Kidney capillary endothelial cell (primary cell): ENCODE measurements at places on chromosomes 16 and 17.
A peak's percentile ranks its signal among the peaks of the same experiment; 100 is the strongest.

GRCh38 chr16:84774810-84775209 is 45.0 kb upstream of the CRISPLD2 start:
- peak; percentile 80 for DNase-seq

- DNase-seq, result no peak
Measured at GRCh38 chr16:74713325-74713724, 12.7 kb upstream of the MLKL start.

DNA sequence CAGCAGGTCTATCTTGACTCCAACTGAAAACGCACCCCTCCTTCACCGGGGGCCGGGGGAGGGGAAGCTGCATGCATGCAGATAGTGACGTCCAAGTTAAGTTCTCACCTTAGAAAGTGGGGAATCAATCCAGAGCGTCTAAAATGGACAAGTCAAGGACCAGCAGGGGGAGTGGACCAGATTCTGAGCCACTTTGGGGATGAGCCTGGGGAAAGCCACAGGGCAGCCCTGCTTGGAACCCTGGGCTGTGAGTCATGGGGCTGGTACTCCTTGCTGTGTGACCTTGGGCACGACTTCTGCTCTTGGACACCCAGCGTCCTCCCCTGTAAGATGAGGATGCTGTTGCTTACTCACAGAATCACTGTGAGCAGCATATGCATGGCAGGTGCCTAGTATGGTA is 9.1 kb downstream of the TNFRSF13B start:
- no peak for DNase-seq

- no peak for DNase-seq
Measured at GRCh38 chr17:49527927-49528651, 33.0 kb downstream of the NGFR start.

DNA sequence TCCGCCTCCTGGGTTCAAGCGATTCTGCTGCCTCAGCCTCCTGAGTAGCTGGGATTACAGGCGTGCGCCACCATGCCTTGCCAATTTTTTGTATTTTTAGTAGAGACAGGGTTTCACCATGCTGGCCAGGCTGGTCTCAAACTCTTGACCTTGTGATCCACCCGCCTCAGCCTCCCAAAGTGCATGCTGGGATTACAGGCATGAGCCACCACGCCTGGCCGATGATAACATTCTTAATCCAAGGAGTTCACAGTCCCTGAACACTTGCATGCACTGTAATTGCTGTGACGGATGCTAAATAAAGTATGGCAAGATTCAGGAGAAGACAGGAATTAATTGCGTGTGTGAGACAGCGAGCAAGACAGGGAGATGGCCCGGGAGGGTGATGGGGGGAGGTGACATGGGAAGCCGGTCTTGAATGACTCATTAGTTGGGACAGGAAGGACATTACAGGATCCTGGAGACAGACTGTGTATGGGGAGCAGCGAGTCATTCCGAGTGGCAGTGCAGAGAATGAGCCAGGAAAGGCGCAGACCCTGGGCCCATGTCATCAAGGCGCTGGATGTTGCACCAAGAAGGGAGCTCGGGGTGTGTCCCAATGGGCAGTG is 6.7 kb downstream of the ABCA3 start:
- peak; percentile 95 for DNase-seq

GRCh38 chr16:81627729-81628244 is 151.3 kb upstream of the PLCG2 start:
- DNase-seq, result no peak

DNA sequence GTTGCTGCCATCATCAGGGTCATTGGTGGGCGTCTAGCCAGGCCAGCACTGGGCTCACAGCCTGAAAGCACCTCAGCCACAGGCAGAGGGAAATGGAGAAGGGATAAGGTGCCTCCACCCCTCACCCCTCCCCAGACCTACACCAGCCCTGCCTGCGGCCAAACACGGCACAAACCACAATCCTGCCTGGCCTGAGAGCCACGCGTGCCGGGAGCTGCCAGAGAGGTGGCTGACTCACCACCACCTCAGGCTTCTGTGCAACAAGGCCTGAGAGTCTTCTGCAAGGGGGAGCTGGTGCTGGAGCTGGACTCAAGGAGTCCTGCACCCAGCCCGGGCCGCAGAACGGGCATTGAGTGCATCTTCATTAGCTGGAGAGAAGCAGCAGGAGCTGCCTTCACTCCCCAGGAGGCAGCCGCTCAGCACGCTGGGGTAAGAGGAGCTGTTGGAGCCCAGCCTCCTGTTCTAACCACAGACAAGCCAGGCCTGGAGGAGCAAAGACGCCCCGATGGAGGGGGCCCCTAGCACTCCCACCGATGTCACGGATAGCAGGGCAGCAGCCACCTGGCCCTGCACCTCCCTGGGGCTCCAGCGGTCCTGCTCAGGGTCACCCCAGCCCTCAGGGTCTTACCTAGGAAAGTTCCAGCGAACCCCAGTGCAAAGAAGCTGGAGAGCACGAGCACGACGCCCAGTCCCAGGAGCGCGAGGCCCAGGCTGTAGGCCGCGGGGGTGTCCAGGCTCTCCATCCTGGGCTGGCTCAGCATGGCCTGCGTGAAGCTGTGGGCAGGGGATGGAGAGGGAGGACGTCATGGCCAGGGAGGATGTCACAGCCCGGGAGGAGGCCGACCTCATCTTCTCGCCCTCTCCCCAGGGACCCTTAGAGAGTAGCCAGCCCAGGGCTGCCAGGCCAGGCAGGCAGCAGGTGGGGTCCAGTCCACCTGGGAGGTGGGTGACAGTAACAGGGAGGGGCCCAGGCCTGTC is 16.0 kb upstream of the RASD1 start:
- DNase-seq, result no peak

DNA sequence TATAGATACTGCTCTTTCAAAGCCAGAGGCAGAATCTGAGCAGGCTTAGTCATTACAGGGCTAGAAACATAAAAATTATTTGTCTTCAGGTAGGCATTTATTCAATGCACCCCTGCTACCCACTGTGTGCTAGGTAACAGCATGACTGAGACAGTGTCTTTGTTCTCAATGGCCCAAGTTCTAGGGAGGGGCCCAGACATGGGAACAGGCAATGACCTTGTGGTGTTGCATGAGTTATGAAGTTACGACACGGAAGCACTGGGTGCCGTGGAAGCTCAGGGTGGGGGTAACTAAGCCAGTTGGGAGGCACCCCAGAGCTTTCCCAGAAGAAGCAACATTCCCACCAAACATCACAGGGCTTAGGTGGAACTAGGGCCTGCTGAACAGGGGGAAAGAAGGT is 87.0 kb downstream of the CPPED1 start:
- no peak for DNase-seq

GRCh38 chr17:8885967-8886684 is 18.7 kb upstream of the PIK3R6 start:
- DNase-seq, result no peak

- no peak for DNase-seq
Measured at GRCh38 chr16:87409153-87409552, 17.0 kb downstream of the MAP1LC3B start.

GRCh38 chr17:77429969-77430752 is 289.4 kb downstream of the SEC14L1 start:
- peak; percentile 91 for DNase-seq

- DNase-seq, result peak; percentile 89
Measured at GRCh38 chr16:47460711-47461597, at the start of the genes ITFG1 and PHKB. ITFG1 (minus strand) TSS chr16:47461063; CDS start chr16:47461045, 18 bp downstream. PHKB (plus strand) TSS chr16:47461331; CDS start chr16:47461351, 20 bp downstream.

- no peak for DNase-seq
Measured at GRCh38 chr17:419073-419735, 66.6 kb upstream of the RPH3AL start.

DNA sequence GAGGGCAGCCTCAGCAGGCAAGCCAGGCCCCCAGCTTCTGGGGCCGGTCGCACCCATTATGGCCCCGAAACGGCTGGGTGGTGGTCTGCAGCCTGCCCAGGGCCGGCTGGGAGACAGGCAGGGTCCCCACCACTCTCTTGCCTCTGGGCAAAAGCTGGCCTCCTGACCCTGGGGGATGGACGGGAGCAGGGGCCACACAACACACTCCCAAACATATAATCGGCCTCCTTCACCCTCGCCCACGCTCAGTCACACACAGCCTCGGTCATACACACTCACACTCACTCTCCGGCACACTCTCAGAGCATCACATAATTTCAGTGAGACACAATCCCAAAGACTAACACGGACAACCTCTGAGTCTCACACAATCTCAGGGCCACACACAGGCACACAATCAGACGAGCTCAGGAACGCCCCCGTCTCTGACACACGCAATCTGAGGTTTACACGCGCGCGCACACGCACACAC is 589 bp downstream of the PEMT start:
- DNase-seq, result no peak

DNA sequence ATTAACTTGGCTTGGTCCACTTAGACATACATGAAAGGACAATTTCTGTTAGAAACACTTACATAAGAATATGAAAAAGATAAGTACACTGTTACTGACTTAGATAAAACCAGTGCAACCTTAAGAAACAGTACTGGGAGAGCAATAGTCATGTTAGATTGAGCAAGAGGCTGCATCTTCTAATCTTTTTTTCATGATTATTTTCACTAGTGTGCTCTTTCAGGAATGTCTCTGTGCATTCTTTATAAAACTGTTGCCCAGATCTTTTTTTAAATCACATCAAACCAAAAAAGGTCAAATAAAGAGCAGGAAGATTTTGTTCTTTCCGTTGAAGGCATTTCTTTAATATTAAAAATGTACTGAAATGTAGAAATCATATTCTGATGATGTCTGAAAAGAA is 100.7 kb upstream of the AXIN2 start:
- DNase-seq, result no peak

DNA sequence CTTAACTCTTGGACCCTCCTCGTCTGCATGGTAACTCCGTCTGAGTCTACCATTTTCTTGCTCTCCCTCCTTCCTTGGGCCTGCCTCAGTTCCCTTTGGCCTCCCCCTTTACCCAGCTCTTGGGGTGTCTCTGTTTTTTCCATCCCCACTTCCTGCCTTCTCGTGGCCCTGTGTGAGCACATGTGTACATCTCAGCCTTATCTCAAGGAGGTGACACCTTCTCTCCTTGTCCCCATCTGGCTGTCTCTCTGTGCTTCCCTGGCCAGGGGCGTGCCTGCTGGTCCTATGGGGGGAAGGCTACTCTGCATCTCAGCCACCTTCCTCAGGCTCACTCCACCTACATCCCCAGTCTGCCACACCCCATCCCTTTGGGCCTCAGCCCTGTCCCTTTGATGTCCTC is 6.6 kb downstream of the CTF1 start:
- DNase-seq, result no peak

DNA sequence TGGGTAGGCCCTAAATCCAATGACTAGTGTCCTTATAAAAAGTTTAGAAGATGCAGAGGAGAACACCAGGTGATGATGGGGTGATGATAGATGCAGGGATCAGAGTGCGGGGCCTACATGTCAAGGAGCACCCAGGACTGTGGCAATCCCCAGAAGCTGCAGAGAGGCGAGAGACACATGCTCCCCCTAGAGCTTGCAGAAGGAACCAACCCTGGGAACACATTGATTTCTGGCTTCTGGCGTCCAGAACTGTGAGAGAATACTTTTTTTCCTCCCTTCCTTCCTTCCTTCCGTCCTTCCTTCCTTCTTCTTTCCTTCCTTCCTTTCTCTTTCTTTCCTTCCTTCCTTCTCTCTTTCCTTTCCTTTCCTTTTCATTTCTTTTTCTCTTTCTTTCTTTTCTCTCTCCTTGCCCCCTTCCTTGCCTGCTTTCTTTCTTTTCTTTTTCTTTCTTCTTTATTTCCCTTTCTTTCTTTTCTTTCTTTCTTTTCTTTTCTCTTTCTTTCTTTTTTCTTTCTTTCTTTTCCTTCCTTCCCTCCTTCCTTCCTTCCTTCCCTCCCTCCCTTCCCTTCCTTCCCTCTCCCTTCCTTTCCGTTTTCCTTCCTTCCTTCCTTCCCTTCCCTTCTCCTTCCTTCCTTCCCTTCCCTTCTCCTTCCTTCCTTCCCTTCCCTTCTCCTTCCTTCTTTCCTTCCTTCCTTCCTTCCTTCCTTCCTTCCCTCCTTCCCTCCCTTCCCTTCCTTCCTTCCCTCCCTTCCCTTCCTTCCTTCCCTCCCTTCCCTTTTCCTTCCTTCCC is 134.3 kb downstream of the HAPSTR1 start:
- no peak for DNase-seq

DNA sequence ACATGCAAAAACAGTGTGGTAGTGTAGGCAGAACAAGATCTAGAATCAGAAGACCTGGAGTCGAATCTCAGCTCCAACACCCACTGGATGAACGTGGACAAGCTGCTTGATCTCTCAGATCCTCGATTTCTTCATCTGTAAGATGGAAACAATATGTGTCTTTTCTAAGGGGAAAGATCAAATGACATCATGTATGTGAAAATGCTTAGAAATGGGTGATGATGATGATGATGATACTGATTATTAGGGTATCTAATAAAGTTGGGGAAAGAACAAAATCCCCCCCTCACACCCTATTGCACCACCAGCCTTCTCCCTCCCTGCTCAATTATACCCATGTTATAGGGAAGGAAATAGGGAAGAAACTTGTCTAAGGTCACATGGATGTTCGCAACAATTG is 10.9 kb downstream of the DYNLL2 start:
- DNase-seq, result no peak

DNA sequence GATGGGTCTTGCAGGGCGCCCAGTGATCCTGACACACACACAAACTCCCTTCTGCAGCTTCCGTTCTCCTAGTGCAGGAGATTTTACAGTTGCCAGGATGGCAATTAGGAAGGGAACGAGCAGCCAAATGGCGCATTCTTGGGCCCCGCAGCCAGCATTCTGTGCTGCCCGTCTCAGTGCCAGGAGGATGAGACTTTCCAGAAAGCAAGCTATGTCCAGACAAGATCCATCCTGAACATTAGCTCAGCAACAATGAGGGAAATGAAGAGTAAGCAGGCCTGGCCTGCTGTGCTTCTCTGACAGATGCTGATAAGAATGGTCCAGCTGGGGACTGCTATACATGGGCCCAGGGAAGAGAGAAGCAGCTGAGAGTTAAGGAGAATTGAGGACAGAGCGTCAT is 16.5 kb downstream of the SPPL2C start:
- no peak for DNase-seq

GRCh38 chr17:8953156-8953885 is 12.2 kb downstream of the PIK3R5 start:
- no peak for DNase-seq

DNA sequence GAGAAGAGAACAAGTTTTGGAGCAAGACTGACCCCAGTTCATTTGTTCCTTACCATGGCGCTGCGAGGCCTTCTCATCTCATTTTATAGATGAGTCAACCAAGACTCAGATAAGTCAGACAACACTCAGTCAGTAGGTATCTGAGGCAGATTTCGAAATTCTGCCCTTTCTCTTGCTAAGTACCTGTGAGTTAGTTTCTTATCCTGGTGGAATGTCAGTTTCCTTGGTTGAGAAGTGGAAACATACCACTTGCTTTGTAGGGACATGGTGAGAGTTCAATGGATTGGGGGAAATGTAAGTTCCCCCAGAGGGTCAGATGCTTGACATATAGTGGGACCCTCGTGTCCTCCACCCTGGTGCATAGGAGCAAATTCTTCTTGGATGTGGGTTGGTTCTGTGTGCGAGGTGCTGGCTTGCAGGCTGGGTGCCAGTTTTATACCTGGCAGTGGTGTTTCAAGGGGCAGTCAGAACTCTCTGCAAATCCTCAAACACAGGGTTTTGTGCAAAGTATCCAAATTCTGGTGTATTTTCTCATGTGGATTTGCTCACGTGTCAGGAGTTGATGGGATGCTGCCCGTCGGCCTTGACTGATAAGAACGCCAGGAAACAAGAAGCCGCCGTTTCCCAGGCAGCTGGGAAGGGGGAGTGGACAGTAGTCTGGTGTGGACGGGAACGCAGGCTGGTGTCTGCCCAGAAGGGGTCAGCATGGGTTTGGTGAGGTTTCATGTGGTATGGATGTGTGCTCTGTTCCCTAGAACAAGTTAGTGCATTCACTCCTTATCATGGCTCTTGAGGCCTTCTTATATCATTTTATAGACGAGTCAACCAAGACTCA is 61.1 kb upstream of the CIBAR2 start:
- DNase-seq, result peak; percentile 84
